Placental pericyte (primary cell): ENCODE measurements at places on chromosomes 1 and 21. TPM values are rescaled to one million over a fixed set of nuclear protein-coding genes. Genes with fewer than 3 reads are reported as not detected.

LAMB3 gene
- total RNA-seq: 4.6 and 28.9 TPM in 2 replicates

KIAA0040 gene
- total RNA-seq: 0.66 and 1.1 TPM in 2 replicates

LIPI gene
- total RNA-seq: not detected in 2 replicates

ILDR2 gene
- under 0.01 and 0.14 TPM in 2 replicates for total RNA-seq

NECTIN4 gene
- 1.1 and 2.6 TPM in 2 replicates for total RNA-seq

KLF17 gene
- under 0.01 and 0.14 TPM in 2 replicates for total RNA-seq

DTL gene
- 0.66 and 41.5 TPM in 2 replicates for total RNA-seq

FH gene
- total RNA-seq: 62.6 and 113 TPM in 2 replicates

ITGB2 gene
- total RNA-seq: 0.14 TPM in 1 of 2 replicates, not detected in the other
